Stomach (tissue), 19 donors: ENCODE measurements at places on chromosomes 7 and 10. TPM values are rescaled to one million over a fixed set of nuclear protein-coding genes. Genes with fewer than 3 reads are reported as not detected.

UPK3B gene
- not detected for total RNA-seq

NEUROD6 gene
- not detected for total RNA-seq

DNA sequence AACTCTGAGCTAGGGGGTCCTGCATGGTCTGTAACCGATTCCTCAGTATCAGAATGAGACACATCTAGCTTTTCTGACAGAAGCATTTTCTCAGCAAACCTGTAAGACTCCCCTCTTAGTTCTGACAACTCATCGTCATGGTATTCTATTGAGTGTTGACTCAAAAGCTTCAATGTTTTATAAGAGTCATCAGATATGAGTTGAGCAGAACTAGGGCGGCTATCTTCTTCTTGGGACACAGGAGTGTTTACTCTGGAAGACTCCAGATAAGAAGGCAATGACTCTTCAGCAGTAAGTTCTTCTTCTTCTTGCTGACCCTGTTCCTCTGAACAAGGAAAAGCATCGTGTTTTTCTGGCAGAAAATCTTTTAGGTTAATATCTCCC lies 167.0 kb upstream of the CCDC6 start:
- H3K27me3 ChIP-seq, result no peaks in the 10 kb centered on the region
- no peak overlapping the region for H3K4me3 ChIP-seq
- H3K4me1 ChIP-seq, result no peaks in the 10 kb centered on the region
- no peak for DNase-seq
- H3K36me3 ChIP-seq, result peaks cover 11% of the 10 kb centered on the region

DNA sequence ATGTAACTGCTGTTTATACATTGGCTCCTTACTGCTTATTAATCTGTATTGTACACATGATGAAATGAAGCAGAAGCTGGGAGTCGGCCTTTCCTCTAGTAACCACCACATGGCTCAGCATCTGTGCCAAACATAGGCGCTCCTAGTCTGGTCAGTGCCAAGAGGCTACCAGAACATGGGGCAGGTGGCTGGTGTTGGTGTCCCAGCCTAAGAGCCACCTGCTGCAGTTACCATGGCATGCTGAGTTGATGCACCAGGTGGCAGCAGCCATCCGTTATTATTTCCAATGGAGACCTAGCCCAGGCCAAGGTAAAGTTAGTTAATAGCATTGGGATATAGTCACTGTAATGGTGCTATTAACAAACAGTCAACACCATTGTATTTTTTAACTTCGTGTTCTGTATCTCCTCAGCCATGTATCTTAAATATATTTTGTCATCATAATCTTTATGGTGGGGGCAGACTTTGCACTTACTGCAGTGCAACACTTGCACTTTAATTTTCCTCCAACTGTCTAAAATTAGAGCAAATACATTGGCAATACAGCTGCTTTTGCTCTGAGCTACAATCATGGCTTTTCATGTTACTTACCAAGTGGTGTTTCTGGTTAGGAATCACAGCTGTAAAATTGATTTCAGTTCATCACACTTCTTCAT lies 33.1 kb downstream of the HBP1 start:
- peak; percentile 58 for DNase-seq
- peaks cover 8% of the 10 kb centered on the region for H3K4me1 ChIP-seq
- peaks cover 100% of the 10 kb centered on the region for H3K36me3 ChIP-seq
- no peak overlapping the region for H3K4me3 ChIP-seq

GRCh38 chr7:2583798-2584580 lies 25.2 kb downstream of the IQCE start:
- no peak overlapping the region for H3K4me3 ChIP-seq
- DNase-seq, result no peak
- peaks cover 33% of the 10 kb centered on the region for H3K36me3 ChIP-seq
- no peaks in the 10 kb centered on the region for H3K27me3 ChIP-seq

DNA sequence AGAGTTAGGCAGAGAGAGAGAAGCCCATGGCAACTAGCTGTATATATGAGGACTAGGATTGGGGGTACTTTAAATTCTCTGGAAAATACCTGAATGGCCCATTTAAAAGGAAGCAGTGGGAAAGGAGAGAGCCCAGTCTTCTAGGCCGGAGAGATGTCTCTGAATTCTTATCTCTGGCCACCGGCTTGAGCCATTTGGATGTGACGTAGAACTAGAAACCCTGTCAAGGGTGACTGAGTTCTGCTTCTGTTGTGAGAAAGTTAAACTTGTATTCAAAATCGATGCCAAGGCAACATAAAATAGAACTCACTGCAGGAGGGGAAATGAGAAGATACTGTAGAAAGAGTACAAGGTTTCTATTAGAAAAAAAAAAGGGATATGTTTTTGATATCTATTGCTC lies 6.3 kb upstream of the GSTK1 start:
- H3K36me3 ChIP-seq, result no peaks in the 10 kb centered on the region
- H3K4me3 ChIP-seq, result no peak overlapping the region
- H3K27me3 ChIP-seq, result no peaks in the 10 kb centered on the region
- no peak for DNase-seq
- no peak overlapping the region for H3K27ac ChIP-seq
- peaks cover 26% of the 10 kb centered on the region for H3K4me1 ChIP-seq

- peak; percentile 74 for DNase-seq
- peaks cover 36% of the 10 kb centered on the region for H3K4me1 ChIP-seq
- no peaks in the 10 kb centered on the region for H3K27me3 ChIP-seq
- peak overlapping the region; percentile 92 for H3K27ac ChIP-seq
- no peaks in the 10 kb centered on the region for H3K36me3 ChIP-seq
Observed at GRCh38 chr10:103660364-103661197, 167.1 kb downstream of the NEURL1 start.

DNA sequence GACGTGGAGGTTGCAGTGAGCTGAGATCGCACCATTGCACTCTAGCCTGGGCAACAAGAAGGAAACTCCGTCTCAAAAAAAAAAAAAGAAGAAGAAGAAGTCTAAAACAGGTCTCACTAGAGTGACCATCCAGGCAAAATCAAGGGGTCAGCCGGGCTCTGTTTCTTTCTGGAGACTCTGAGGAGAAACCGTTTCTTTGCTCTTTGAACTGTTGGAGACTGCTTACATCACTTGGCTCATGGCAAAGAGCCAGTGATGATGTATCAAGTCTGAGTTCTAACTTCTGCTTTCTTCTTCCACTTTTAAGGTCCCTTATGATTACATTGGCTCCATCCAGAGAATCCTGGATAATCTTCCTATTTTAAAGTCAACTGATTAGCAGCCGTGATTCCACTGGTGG lies 306.8 kb downstream of the WDR11 start:
- no peak overlapping the region for H3K4me3 ChIP-seq
- peak; percentile 71 for DNase-seq
- no peaks in the 10 kb centered on the region for H3K36me3 ChIP-seq
- peaks cover 20% of the 10 kb centered on the region for H3K4me1 ChIP-seq
- H3K27ac ChIP-seq, result no peak overlapping the region

- no peak overlapping the region for H3K4me3 ChIP-seq
- no peaks in the 10 kb centered on the region for H3K27me3 ChIP-seq
- peak; percentile 88 for DNase-seq
- no peaks in the 10 kb centered on the region for H3K4me1 ChIP-seq
- peaks cover 69% of the 10 kb centered on the region for H3K36me3 ChIP-seq
Observed at GRCh38 chr7:44565097-44565794, 8.5 kb downstream of the DDX56 start.

- H3K4me3 ChIP-seq, result no peak overlapping the region
- H3K27ac ChIP-seq, result no peak overlapping the region
- no peaks in the 10 kb centered on the region for H3K27me3 ChIP-seq
- DNase-seq, result no peak
- H3K4me1 ChIP-seq, result no peaks in the 10 kb centered on the region
- no peaks in the 10 kb centered on the region for H3K36me3 ChIP-seq
Observed at GRCh38 chr10:129626309-129626708, 159.3 kb downstream of the MGMT start.
